Hepatocyte (in vitro differentiated cells): ENCODE measurements at places on chromosomes 6 and 20. TPM values are rescaled to one million over a fixed set of nuclear protein-coding genes. Genes with fewer than 3 reads are reported as not detected.

GRCh38 chr6:5278565-5279120 lies 17.3 kb downstream of the FARS2 start:
- DNase-seq, result no peak
- H3K36me3 ChIP-seq, result no peaks in the 10 kb centered on the region
- no peak overlapping the region for H3K4me3 ChIP-seq
- H3K27ac ChIP-seq, result no peak overlapping the region
- no peaks in the 10 kb centered on the region for H3K27me3 ChIP-seq
- H3K4me1 ChIP-seq, result no peaks in the 10 kb centered on the region

DNA sequence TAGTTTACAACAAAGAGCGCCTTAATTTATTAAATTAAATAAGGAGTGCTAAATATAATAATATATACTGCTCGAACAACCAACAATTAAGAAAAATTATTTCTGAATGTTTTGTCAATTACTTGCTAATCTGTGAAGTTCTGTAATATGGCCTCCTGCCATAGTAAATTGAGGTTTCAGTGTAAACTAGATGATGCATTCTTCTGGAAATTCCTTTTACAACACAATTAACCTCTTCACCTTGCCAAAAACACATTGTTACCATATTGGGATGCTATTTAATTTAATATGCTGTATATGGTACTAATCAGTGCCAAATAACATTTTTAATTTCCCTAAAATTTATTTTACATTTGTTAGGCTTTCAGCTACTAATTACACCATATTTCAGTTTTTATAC lies 808.4 kb upstream of the CITED2 start:
- DNase-seq, result no peak
- H3K27me3 ChIP-seq, result no peaks in the 10 kb centered on the region
- no peak overlapping the region for H3K4me3 ChIP-seq
- no peaks in the 10 kb centered on the region for H3K36me3 ChIP-seq

- H3K36me3 ChIP-seq, result no peaks in the 10 kb centered on the region
- no peak overlapping the region for H3K4me3 ChIP-seq
- no peak overlapping the region for H3K27ac ChIP-seq
- H3K4me1 ChIP-seq, result peaks cover 2% of the 10 kb centered on the region
- H3K27me3 ChIP-seq, result no peaks in the 10 kb centered on the region
- DNase-seq, result no peak
These were observed 44.1 kb downstream of the ELOVL2 start for GRCh38 chr6:10999994-11000393.

DNA sequence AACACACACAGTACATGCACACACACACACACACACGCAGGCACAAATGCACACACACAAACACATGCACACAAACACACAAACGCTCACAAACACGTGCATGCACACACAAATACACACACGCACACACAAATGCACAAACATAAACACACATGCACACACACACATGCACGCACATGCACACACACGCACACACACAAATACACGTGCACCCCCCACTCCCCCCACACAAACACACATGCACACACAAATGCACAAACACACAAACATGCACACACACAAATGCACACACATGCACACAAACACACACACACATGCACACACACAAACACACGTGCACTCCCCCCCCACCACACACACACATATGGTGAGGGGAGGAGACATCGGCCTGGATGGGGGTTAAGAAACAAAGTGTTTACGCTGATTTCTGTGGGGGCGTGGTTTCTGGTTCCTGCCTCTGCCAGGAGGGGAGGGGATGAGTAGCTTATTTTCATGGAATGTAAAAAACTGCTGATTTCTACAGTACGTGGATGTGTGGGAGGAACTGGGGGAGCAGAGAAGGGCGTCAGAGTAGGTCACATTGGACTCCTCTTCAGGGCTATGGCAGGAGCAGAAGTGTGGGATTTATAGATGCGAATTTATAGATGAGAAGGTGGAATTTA lies 607.2 kb downstream of the QKI start:
- DNase-seq, result no peak
- H3K27me3 ChIP-seq, result no peaks in the 10 kb centered on the region

The LHFPL5 gene
- 0.10 TPM in 1 of 2 replicates, not detected in the other for polyA plus RNA-seq

DNA sequence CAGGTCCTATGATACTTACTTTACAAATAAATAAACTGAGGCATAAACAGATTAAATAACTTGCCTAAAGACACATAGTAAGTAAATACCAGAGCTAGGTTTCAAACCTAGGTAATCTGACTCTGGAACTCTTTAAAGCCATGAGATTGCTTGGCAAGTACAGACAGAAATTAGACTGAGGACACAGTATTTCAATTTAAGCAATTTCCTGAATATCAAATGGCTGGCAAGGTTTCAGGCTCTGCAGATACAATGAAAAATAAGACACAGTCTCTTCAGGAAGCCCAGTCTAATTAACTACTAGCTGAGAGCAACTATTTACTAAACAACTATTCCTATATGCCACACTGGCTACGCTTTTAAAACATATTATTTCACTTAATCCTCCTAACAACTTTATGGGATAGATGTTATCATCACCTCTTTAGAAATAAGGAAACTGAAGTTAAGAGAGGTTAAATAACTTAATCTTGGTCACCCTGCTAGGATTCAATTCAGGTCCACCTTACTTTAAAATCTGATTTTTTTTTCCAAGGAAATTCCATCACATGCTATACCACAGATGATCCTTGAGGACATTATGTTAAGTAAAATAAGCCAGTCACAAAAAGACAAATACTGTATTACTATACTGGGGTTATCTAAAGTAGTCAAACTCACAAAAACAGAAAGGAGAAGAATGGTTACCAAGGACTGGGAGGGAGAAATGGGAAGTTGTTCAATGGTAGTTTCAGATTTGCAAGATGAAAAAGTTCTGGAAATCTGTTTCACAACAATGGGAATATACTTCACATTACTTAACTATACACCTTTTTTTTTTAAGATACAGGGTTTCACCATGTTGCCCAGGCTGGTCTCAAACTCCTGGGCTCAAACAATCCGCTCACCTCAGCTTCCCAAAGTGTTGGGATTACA lies 4.1 kb downstream of the TRPC4AP start:
- no peak overlapping the region for H3K27ac ChIP-seq
- no peaks in the 10 kb centered on the region for H3K36me3 ChIP-seq
- peaks cover 18% of the 10 kb centered on the region for H3K4me1 ChIP-seq
- no peak overlapping the region for H3K4me3 ChIP-seq
- no peak for DNase-seq

The NHLRC1 gene
- polyA plus RNA-seq, result 0.99 and 1.6 TPM in 2 replicates

The SLC17A1 gene
- polyA plus RNA-seq, result 2.2 and 4.0 TPM in 2 replicates

The RNF144B gene
- 0.37 and 0.72 TPM in 2 replicates for polyA plus RNA-seq
